WTC11 (cell line): ENCODE measurements at places on chromosomes 2 and 18. TPM values are rescaled to one million over a fixed set of nuclear protein-coding genes. Genes with fewer than 3 reads are reported as not detected.

- no peak for DNase-seq
These were observed 61.0 kb downstream of the LPIN1 start for GRCh38 chr2:11807156-11808015.

Gene AMER3
- 0.05 to 0.13 TPM (median 0.09 TPM) in 3 replicates for total RNA-seq

Gene REG1B
- total RNA-seq, result 2.1 to 3.8 TPM (median 2.3 TPM) in 3 replicates

Gene INHA
- 1.1 to 1.8 TPM (median 1.4 TPM) in 3 replicates for total RNA-seq

Gene PXDN
- 146 to 166 TPM (median 157 TPM) in 3 replicates for total RNA-seq

Gene PLEKHM3
- total RNA-seq, result 4.3 to 5.8 TPM (median 4.5 TPM) in 3 replicates
